AG08395 (cell line): ENCODE measurements at places on chromosomes 5 and 9.

DNA sequence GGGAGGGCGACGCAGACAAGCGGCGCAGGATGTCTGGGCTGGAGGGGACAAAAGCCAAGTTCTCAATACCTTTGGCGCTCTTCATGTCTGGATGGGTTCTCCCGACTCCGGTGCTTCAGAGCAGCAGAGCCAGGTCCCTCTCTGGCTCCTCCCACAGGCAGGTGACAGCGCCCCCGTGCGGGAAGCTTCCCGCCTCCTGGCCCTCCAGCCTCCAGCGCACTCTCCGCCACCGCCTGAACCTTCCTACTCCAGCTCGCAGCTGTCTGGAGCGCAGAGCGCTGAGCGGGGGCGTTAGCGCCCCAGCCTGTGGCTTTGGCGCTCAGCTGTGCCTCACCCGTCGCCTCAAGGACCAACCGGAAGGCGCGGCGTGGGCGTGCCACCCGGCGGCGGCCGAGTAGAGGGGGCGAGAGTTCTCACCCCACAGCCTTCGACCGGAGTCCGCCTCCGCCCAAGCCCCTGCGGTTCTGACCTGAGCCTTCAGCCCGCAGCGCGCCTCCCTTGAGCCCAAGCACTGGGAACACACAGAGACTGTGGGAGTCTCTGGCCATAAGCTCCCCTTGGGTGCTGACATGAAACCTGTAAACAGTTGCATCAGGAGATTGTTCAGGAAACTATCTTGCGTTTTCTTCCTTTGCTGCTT is at the start of gene SLCO4C1:
SLCO4C1 (minus strand) TSS at position 107 of the 640 bp plus-strand sequence; CDS start at position 85, 22 bp downstream.
- no peak for DNase-seq

DNA sequence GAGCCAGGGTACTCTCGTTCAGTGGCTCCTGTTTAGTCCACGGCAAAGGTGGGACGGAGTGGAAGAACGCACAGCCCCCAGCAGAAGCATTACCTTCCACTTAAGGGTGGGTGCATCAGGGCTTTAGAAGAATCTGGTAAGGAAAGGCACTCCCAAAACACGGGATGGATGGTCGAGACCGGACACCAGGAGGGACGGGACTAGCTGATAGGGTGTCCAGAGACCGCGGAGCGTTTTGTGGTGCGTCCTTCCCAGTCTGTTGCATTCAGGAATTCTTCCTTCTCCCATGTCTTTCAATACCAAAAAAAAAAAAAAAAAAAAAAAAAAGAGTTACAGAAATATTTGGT is 545 bp upstream of the CTSV start:
- DNase-seq, result peak; percentile 44

DNA sequence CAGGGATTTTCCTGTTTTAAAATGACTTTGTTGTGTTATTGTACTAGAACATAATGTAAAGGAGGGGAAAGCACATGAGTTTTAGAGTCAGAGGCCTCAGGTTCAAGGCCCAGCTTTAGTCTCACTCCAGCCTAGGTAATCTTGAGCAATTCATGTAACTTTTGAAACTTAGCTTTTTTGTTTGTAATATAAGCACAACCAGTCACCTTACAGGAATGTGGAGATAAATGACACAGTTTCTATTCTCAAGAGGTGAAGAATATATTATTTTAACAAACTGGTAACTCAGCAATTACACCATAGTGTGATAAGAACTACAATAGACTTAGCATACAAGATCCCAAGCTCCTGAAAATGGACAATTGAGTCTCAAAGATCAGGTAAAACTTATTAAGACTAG is 51.2 kb downstream of the ADAMTS19 start:
- DNase-seq, result no peak

- no peak for DNase-seq
Measured at GRCh38 chr5:2631758-2632157, 119.7 kb downstream of the IRX2 start.

GRCh38 chr5:96946381-96946780 is 10.5 kb downstream of the LNPEP start:
- DNase-seq, result no peak

GRCh38 chr9:30310711-30311110 is 2073.7 kb upstream of the ACO1 start:
- no peak for DNase-seq

DNA sequence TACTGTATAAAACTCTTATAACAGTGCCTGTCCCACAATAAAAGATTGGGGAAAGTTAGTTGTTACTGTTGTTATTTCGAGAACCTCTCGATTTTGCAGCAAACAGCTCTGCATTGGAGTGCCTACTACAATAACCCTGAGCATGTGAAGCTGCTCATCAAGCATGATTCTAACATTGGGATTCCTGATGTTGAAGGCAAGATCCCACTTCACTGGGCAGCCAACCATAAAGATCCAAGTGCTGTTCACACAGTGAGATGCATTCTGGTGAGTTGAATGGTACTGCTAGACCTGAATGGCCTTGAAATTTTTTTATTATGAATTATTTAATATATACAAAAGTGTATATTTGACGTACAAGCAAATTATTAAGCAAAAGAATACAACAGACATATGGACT is 123.2 kb downstream of the TEX10 start:
- no peak for DNase-seq

DNA sequence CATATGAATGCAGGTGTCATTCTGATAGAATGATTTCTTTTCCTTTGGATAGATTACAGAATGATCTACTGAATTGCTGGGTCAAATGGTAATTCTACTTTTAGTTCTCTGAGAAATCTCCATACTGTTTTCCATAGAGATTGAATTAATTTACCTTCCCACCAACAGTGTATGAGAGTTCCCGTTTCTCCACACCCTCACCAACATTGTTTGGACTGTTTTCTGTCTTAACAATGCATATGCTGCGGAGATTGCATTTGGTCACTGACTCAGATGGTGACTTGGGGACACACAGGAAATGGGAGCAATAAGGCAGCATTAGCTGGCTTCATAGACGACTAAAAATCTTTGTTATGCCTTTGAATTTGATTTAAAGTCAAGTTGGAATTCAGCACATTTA is 95.9 kb downstream of the CDH6 start:
- DNase-seq, result no peak

- no peak for DNase-seq
Measured at GRCh38 chr5:94192658-94193391, 425.6 kb downstream of the KIAA0825 start.

GRCh38 chr9:15529566-15530324 is 19.0 kb upstream of the PSIP1 start:
- no peak for DNase-seq

- peak; percentile 81 for DNase-seq
Measured at GRCh38 chr9:21801683-21802417, 586 bp upstream of the MTAP start.

DNA sequence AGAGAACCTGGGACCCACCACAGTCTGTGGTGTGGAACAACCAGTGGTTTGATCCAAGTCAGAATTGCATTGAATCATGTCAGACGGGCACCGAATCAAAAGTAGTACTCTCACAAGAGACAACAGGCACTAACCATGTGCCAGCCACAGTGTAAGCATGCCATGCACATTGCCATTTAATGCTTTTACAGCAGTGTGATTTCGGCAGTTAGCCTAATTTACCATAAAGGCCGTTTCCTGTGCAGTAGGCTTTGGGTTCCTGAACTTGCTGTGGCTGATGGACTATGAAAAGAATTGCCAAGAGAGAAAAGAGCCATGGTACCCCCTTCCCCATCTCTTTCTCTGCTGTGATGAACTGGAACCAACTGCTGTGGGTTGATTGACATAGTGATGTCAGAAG is 540.6 kb downstream of the EBF1 start:
- DNase-seq, result no peak

- DNase-seq, result no peak
Measured at GRCh38 chr5:2094616-2094995, 211.9 kb upstream of the IRX4 start.

DNA sequence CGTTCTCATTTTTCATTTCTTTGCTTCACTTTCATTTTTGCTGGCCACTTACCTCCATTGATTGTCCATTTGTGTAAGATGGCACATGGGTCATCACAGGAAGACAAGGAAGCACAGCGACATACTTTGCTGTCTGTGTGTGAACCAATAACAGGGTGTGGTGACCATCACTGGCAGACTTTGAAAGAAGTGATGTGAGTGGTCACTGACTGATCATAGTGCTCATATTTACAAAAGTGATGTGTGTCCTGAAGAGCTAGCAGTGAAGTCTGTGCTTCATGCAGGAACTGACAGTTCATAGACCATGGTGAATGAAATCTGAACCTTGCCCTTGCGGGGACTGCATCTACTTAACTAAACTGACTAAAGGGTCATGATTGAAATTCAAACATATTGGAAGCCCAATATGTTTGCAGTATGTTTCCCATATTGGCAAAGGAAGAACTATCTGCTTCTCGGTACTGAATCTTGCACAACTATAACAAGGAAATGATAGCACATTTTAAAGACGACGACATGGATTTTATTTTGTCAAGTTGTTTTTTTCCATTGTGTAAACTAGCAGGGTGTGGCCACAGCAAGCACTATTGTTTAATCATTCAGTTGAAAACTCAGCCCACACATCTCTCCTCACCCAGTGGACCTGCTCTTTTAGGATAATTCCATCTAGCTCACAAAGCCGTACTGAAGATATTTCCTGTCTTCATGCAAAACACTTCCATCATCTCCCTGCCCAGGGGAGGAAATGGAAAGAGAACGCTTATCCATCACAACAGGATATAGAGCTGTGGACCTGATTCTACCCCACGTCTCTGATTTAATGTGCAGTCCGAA is 232.0 kb upstream of the ANKRD55 start:
- no peak for DNase-seq

DNA sequence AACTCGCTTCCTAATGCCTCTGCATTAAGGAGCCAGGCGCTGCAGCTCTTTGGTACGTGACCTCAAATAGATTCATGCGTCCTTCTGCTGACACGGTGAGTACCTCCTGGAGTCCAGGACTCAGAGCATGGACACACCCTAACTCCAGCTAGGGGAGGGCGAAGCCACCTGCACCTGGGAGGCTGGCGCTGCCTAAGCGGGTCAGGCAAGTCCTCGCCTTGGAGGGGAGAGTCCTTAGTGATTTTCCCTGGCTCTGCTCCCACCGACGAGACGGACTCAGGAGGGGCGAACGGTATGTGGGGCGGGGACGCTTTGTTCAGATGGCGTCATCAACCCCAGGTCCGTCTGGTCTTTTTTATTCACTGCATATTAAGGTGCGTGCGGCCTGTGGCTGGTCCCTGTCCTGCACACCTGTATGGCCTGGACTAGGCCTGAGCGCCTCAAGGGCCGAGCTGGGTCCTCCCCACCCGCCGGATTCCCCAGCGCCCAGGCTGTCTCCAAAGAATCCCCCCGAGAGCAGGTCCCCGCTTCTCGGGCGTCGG is 50.3 kb downstream of the NSUN2 start:
- no peak for DNase-seq

- no peak for DNase-seq
Measured at GRCh38 chr5:152349683-152350526, 55.2 kb downstream of the NMUR2 start.

GRCh38 chr5:89262030-89262429 is 379.0 kb upstream of the MEF2C start:
- no peak for DNase-seq

- DNase-seq, result peak; percentile 52
Measured at GRCh38 chr9:69549310-69550202, 122.6 kb downstream of the APBA1 start.

DNA sequence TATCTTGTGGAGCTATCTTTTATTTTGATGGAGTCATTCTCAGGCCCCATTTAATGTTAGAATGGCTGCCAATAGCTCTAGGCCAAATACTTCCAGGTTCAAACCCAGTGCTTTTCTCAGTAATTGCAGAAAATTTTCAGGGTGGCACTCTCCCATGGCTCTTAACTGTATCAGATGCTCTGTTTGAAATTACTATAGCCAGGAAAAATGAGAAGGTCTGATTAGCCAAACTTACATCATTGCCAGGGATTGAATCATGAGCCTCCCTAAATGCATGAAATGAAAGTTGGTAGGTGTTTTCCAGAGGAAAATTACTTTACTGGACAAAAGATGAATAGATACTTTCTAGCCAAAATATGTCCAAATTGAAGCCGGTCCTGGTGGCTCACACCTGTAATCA is 404.8 kb downstream of the MAT2B start:
- DNase-seq, result no peak

GRCh38 chr9:89138463-89139390 is 39.9 kb downstream of the SHC3 start:
- DNase-seq, result no peak

GRCh38 chr9:117377046-117377445 is 37.8 kb downstream of the ASTN2 start:
- DNase-seq, result no peak
